ENCODE measurements at places on chromosomes 16 and 17.

DNA sequence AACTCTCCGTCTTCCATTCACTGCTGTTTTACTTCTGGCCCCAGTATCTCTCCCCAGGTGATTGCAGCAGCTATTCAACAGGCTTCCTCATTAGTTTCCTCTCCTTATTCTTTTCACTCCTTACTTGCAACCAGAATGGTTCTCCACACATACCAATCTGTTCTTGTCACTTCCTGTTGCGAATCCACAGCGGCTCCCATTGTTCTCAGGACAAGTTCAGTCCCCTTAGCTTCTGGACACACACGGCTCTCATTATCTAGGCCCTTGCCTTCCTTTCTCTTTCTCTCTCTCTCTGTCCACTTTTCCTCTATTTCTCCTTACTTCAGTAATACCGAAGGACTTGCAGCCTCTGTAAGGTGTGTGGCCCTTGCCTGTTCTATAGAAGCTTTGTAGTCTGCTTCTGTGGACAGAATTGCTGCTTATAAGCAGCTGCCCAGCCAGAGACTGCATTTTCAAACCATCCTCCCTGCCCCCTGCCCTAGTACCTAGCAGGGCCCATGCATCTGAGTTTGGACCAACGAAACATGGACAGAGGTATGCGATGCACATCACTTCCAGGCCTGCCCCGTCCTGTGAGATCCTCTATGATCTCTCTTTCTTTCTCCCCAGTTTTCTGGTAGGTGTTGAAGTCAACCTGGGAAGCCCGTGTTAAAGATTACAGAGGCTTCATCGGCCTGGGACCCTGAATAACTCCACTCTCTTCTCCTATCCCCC is 45.7 kb downstream of the VAT1L start:
- DNase-seq: no peak

GRCh38 chr16:85690469-85691064 is 1.8 kb upstream of the GINS2 start:
- DNase-seq: no peak

DNA sequence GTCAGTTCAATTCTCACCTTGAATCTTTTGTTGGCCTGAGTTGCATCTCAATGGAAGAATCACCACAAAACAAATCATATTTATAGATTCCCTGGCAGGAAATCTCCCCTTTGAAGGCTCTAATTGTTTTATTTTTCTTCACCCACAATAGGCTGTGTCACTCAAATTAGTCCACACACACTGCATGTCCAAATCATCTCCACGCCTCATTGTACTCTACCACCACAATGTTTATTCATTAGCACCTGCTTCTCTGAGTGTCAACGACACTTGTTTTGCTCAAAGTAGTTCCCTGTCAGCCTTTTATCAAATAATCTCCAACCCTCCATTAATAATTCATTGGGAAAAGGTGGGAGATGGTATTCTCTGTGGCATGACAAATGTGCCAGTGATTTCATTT is 164.3 kb downstream of the ABCC12 start:
- no peak for DNase-seq

GRCh38 chr17:1043601-1044251 is 46.8 kb downstream of the TIMM22 start:
- DNase-seq: no peak

DNA sequence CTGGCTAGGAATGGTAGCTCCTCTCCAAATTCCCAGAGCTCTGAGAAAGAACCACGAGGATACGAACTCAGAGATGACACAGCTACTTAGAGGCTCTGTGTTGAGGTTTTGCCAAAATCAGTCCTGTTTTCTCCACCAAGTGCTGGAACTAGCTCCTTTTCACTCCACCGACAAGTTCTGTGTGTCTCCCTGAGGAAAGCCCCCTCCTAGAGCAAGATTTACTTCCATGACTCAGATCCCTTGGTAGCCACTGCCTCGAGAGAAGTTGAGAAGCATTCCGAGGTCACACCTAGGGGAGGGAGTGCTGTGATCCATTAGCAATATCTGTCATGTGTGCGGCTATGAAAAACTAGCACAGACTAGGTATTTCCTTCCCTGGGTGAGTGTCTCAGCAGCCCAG is 30.6 kb downstream of the IL21R start:
- no peak for DNase-seq

DNA sequence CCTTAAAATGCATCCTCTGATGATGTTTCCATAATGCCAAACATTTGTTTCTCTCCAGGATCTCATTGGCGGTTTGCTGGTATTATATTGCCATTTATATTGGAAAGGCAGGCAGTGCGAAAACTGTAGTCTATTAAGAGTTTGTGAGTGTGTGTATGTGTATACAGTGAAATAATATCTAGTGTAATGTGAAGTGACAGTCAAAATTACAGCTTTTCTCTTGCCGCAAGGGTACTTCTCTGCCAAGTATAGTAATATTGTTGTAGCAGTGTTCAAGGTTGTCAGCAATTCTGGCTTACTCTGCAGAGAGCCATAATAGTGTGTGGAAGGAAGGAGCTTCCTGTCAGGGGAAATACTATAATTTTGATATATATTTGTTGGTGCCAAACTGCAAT is 178.6 kb downstream of the WWOX start:
- no peak for DNase-seq

- DNase-seq: peak; percentile 74
These were observed 3.2 kb upstream of the METRN start for GRCh38 chr16:711548-712320.

- DNase-seq: no peak
These were observed 101.2 kb downstream of the MRTFB start for GRCh38 chr16:14172200-14172809.

- no peak for DNase-seq
These were observed 4.5 kb upstream of the MMP28 start for GRCh38 chr17:35799942-35800341.

GRCh38 chr17:59337741-59338299 is 6.4 kb downstream of the YPEL2 start:
- DNase-seq: no peak

GRCh38 chr17:4477255-4477791 is 21.4 kb upstream of the SPNS2 start:
- DNase-seq: no peak

DNA sequence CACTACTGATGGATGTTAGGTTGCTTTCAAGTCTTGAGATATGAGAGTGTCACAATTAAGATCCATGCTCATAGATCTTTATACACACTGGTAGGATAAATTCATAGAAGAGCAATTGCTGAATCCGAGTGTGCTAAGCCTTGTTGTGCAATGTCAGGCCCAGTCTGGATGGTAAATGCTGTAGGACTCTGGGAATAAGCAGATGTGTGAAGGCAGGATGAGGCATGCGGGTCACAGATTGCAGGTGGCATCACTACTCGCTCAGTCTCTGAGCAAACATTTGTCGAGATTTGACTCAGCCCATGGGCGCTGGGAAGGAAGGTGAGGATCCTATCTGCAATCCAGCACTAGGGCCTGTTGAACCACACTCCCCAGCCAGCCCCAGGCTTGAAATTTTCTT is 40.7 kb downstream of the TMEM186 start:
- DNase-seq: no peak

Measured in stimulated activated CD4-positive, alpha-beta T cell treated with anti-CD3 and anti-CD28 coated beads, Interleukin-1b, Interleukin-23, amount 100 ng/mL, for 24 hours (primary cell).